ENCODE measurements at places on chromosomes 13 and 19.

GRCh38 chr19:34733266-34733745, 737 bp upstream of the ZNF181 start:
- no peak for DNase-seq

DNA sequence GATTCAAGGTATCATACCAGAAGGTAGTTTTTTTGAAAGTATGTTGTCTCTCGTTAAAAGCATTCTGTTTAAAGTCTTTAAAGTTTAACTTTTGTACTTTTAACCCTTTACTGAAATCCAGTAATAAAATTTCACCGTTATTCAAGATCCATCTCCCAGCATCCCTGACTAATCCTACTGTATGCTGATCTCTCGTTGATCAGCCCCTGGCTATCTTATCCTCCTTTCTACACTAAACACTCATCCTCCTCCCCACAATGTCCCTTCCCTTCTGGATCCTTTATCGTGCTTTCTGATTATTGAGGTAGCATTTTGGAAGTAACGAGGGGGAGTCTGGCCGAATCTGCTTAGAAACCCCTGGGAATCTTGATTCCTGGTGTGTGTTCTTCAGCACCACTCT, 1.3 kb downstream of the TPP2 start:
- no peak for DNase-seq

GRCh38 chr13:50074843-50075242, 59.6 kb downstream of the KCNRG start:
- no peak for DNase-seq

GRCh38 chr19:2865334-2866100, 1.6 kb upstream of the ZNF556 start:
- DNase-seq: no peak

DNA sequence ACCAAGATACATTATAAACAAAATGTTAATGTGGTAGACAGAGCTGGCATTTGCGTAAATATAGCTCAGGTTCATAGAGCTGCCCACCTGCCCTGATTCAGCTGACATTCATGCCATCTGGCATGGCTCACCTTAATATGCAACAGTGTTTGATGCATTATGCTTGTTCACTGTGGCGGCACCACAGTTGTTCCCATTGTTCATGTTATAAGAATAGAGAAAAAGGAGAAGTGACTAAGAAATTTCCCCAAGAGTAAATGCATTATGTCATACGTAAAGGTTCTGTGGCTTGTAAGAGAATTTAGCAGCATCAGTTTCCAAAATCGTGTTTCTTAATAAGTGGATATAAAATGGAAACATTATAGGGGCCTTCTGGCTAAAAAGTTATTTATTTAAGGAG, 4.5 kb downstream of the CCNA1 start:
- DNase-seq: no peak

- DNase-seq: no peak
Observed at GRCh38 chr19:58067240-58067912, 8.3 kb downstream of the ZNF135 start.

DNA sequence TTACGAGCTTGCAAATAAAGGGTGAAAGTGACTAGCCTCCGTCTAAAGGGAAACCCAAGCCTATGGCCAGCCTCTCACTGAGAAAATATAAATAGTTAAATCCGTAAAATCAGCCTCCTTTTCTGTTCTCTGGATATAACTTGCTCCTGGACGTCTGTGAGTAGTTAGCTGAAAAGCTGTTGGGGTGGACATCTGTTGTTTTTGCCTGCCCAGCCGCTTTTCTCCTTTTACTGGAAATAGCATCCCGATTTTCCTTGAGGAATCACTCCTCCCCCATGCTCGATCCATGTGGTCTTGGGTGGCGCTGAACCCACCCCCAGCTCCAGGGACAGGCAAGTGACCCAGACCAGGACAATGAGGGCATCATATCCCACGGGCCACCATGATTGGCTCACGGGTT, 291.5 kb upstream of the ZNF507 start:
- no peak for DNase-seq

DNA sequence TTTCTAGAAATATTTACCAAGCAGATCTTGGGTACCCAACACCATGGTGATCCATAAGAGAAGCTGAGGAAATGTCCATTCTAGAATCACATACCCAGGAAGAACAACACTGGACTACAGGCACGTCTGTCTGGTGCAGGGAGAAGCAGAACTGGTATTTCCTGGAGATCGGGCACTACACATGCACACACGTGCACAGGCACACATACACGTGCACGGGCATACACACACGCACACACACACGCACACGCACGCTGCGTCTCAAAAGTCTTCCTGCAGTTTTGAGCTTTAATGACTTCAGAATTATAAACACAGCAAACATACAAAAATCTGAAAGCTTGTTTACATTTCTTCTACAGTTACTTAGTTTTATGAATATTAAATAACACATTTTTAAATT, 189.8 kb downstream of the DCLK1 start:
- DNase-seq: no peak

All from AG10803 (cell line).